ENCODE measurements at places on chromosomes 12 and 14.

DNA sequence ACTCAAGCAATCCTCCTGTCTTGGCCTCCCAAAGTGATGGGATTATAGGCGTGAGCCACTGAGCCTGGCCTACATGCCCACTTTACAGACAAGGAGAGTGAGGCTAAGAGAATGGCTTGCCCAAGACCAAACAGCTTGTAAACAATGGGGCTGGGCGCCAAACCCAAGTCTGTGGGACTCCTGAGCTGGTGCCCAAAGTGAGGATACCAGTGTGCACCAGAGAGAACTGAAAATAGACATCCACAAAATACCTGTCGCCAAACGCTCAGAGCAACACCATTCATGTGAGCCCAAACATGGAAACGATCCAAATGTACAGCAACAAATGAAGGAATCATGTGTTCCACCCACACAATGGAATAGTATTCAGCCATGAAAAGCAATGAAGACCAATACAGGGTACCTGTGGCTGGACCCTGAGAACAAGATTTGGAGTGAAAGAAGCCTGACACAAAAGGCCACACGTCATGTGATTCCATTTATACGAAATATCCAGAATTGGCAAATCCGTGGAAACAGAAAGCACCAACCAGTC is 38.2 kb downstream of the CCNK start:
- DNase-seq = no peak

DNA sequence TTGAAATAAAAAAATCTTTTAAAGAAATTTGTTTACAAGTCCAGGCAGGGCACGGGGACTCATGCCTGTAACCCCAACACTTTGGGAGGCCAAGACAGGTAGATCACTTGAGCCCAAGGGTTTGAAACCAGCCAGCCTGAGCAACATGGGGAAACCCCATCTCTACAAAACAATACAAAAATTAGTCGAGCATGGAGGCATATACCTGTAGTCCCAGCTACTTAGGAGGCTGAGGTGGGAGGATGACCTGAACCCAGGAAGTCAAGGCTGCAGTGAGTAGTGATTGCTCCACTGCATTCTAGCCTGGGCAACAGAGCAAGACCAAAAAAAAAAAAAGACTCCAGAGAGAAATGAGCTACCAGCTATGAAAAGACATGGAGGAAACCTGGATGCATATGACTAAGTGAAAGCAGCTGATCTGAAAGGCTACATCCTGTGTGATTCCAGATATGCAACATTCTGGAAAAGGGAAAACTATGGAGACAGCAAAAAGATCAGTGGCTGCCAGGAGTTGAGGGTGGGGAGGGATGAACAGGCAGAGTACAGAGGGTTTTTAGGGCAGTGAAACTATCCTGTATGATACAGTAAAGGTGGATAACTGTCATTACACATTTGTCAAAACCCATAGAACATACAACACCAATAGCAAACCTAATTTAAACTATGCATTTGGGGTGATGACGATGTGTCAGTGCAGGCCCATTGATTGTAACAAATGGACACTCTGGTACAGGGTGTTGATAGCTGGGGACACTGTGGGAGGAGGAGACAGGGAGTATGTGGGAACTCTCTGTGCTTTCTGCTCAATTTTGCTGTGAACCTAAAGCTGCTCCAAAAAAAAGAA is 59.9 kb downstream of the PRKAB1 start:
- DNase-seq = no peak

- peak; percentile 40 for DNase-seq
Observed at GRCh38 chr12:57614178-57614947, 3.1 kb downstream of the ARHGEF25 start.

DNA sequence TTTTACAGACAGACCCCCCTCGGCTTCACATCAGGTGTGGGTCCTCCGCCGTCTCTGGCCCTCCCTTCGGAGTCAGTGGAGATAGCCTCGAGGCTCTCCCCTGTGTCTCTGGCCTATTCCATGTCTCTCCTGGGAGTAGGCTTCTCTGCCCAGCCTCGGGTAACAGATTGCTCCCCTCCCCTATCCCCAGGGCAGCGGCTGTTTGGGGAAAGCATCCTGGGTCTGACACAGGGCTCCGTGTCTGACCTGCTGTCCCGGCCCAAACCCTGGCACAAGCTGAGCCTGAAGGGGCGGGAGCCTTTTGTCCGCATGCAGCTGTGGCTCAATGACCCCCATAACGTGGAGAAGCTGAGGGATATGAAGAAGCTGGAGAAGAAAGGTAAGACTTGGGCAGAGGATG is 30.8 kb downstream of the PHETA1 start:
- no peak for DNase-seq

DNA sequence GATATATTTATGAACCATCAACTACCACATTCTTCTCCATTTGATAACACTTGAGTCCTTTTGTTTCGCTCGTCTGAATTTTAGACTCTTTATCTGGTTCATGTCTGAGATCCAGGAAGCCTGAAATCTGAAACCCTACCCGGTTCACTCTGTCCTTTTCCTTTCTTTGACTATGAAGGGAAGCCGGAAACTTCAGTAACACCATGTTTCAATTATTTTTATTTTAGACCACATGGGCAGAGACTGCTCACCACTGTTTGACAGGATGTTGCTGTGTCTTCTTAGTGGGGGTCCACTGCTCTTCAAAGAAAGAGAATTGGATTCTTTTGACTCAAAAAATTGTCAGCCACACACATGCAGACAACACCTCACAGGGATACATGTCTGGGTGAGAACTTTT is 331.9 kb upstream of the FLRT2 start:
- no peak for DNase-seq

GRCh38 chr14:25132732-25133422 is 82.9 kb upstream of the STXBP6 start:
- DNase-seq = peak; percentile 40

- no peak for DNase-seq
Observed at GRCh38 chr14:35988972-35989690, 163.0 kb downstream of the BRMS1L start.

DNA sequence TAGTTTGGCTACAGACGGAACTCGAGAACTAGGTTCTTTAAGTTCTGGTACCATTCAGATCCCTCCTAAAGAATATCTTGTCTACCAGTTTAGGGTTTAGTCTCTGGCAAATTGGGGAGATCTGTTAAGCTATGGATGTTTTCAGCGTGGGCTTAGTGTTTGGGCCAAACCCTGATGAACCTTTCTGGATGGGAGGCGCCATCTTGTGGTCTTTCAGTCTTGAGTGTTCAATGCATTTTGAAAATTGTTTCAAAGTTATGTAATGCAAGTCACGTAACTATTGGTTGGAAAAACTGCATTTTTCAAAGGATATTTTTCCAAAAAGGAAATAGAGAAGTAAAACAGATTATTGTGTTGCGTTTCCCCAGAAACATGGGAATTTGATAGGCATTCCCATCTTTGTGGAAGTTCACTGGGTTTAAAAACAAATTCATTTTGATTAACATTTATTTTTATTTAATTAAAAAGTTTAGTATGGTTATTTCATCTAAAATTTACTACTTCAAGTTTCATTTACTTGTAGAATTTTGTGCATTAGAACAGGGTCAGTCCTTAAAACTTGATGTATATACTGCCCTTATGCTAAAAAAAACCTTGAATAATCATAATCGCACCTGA is 169.0 kb downstream of the PRIMA1 start:
- peak; percentile 3 for DNase-seq

DNA sequence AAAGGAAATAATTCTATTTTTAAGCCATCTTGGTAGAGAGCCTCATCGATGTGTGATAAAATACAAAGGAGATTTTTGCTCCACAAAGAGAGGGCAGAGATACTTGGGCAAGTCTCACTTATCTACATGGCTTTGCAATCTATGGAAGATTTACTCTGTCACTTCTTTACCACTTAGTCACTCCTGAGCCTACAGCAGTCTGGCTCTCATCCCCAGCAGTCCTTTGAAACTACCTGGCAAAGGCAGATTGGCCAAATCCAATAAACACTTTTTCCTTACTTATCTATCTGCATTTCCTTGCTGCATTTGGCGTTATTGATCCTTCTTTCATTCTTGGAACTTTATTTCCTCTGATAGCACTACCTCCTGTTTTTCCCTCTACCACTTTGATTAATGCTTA is 170.0 kb downstream of the TRHDE start:
- no peak for DNase-seq

DNA sequence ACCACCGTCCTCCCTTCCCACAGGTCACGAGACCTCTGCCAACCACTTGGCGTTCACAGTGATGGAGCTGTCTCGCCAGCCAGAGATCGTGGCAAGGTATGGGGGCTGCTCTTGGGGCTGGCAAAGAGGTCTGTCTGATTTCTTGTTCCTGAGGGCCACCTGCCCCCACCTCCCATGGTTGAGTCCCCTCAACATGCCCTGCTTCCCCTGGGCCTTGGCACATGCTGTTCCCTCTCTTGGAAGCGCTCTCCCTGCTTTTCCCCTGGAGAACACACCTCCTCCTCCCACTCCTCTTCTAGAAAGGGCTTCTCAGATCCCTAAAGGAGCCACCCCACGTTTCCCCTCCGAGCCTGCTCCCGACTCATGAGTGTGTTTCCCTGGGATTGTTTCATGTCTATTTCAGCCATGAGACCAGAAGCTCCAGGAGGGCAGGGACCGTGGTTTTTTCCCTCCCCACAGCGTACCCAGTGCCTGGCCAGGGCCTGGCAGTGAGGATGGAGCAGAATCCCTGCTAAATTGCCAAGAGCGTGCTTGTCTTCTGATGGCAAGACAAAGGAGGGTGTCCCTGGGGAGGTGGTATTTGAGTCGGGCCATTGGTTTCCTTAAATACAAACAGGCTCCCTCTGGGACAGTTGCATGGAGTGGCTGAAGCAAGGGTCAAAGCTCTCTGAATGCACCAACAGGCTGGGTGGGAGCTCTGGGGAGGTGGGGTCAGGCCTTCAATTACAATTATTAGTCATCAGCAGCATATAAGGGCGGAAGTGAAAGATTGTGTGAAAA is 34.1 kb downstream of the CYP46A1 start:
- DNase-seq = no peak

- no peak for DNase-seq
Observed at GRCh38 chr12:90995010-90995409, 9.8 kb downstream of the EPYC start.

DNA sequence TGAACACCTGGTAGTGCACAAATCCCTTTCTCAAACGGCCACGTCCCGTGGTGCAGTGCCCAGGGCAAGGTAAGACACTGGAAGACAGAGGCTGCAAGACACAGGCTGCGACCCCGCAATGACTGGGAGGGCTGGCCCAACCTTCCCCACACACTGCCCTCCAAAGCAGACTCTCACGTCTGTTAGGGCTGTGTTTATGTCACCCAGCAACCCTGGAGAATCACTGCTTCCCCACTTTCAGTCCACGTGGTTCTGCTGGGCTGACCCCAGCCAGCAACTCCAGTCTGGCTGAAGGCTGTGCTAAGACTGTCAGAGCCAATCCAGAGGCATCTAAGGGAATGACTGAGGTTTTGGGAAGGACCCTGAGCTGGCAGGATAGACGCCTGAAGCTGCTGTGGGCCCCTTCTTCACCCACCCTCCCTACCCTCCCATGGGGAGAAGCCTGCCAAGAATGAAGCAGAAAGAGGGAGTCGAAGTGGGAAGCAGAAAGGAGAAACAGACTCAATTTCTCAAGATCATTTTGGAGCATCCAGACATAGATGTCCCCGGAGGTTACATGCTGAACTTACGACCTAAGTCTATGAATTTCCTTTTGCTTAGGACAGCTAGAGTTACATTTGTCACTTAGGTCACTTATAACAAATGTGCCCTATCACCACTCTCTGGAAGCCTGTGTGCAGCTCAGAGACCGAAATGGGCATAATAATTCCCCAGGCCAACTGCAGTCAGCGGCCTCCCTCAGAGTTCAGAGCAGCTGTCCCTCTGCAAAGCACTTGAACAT is 11.7 kb downstream of the KDM2B start:
- DNase-seq = peak; percentile 7

DNA sequence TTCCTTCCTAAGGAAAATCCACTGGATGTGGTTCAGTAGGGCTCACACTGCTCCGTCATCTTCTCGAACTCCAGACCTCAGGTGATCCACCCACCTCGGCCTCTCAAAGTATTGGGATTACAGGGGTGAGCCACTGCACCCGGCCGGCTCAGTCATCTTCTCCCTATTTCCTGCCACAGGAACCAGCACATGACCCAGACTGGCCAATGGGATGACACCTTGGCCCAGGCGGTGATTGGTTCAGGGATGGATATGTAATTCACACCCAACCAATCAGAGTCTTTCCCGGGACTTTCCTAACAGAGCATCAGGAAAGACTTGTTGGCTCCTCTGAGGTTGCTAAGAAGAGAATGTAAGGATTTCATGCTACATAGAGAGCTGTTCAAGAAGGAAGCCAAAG is 19.2 kb upstream of the C12orf76 start:
- DNase-seq = no peak

- DNase-seq = no peak
Observed at GRCh38 chr12:100593490-100593889, 20.0 kb downstream of the GAS2L3 start.

- no peak for DNase-seq
Observed at GRCh38 chr12:58681730-58682129, 238.6 kb downstream of the LRIG3 start.

DNA sequence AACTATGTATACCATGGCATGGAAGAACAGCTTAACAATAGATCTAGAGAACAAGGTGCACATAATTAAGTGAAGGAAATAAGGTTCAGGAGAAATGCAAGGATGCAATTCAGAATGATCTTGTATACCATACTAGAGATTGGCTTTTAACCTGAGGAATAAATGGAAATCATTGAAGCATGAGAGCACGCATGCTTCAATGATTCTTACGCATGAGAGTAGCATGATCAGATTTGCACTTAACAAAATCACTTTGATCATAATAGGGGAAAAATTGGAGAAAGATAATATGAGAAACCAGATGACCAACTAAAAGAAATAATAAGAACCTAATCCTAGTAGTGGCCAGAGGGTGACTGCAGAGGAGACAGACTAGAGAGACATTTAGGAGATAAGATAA is 133.3 kb upstream of the FSCB start:
- DNase-seq = no peak

GRCh38 chr12:5438671-5439200 is 6.8 kb downstream of the NTF3 start:
- DNase-seq = no peak

- DNase-seq = no peak
Observed at GRCh38 chr14:71398450-71398849, 491.2 kb downstream of the PCNX1 start.

DNA sequence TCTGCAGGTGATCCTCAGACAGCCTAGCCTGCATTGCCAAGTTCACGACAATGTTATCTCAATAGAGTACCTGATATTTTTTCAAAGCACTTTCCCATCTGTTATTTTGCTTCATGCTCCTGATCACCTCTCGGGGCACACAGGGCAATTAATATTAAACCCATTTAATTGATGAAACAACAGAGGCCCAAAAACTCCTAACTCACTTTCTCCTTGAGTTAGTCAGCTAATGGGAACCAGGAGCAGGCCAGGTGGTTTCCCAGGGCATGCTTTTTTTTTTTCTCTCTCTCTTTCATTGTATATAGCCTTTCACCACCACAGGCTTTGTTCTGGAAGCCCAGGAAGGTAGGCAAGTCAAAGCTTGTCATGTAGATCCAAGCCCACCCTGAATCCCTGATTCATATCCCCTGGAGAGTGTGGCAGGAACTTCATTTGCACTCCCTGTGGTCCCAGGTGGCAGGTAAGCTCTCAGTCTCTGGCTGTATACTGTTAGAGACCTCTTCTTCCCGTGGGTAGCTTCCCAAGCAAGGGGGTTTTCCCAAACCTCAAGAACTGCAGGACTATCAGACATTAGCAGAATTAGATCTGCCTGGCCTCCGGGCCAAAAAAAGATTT is 41.6 kb upstream of the MAP1LC3B2 start:
- no peak for DNase-seq

Measured in CD4-positive, alpha-beta T cell treated with Interleukin-1 beta for 1 hour (primary cell).